ENCODE measurements at places on chromosomes 7 and 10.

DNA sequence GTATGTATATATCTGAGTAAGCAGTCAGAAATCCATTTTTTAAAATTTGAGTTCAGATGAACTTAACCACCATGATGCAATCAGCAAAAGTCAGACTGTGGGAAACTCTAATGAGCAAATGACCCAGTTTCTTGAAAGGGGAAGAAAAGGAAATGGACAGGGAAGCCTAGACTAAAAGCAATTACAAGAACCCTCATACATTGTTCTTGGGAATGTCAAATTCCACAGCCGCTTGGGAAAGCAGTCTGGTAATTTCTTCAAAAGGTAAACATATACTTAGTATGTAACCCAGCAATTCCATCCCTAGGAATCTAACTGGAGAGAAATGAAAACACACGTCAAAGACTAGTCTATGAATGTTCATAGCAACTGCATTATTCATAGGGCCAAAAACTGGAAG, 16.4 kb upstream of the FOXK1 start:
- DNase-seq, result no peak

DNA sequence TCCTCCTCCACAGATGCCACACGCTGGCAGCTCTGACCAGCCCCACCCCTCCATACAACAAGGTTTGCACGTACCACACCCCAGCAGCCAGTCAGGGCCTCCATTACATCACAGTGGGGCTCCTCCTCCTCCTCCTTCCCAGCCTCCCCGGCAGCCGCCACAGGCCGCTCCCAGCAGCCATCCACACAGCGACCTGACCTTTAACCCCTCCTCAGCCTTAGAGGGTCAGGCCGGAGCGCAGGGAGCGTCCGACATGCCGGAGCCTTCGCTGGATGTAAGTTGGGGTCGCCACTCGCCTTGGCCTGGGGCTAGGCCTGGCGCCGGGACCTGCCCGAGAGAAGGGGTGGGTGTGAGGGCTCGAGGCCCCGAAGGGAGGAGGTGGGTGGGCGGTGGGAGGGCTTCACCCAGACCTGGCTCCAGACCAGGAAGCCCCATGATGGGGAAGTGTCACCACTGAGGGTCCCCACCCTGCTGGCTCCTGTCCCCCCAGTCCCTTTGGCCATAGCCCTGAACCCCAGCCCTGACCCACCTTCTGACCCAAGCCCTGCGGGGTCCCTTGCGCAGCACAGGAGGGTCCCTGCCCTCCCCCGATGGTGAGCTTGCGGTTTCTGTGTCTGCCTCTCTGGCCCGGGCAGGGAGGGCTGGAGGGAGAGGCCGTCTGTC, 36.2 kb upstream of the PPIF start:
- no peak for DNase-seq

DNA sequence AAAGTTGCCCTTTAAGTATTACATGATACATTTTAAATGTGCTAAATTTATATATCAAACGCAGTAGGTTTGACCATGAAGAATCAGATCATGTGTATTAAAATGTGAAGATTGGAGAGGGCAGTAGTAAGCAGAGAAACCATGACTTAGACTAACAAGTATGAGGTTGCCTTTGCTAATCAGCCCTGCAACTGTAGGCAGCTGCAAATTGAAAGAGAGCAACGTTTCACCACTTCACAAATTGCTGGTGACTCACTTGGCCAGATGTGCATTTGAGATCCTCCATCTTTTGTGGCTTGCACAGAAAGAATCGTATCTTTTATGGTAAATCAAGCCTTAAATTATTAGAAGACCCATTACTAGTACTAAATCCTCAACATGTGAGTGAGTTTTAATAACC, 10.1 kb upstream of the SEMA3A start:
- DNase-seq, result no peak

GRCh38 chr7:127899411-127899810, 131.8 kb downstream of the LRRC4 start:
- no peak for DNase-seq

GRCh38 chr10:70905071-70906021, 17.0 kb upstream of the PCBD1 start:
- DNase-seq, result no peak

DNA sequence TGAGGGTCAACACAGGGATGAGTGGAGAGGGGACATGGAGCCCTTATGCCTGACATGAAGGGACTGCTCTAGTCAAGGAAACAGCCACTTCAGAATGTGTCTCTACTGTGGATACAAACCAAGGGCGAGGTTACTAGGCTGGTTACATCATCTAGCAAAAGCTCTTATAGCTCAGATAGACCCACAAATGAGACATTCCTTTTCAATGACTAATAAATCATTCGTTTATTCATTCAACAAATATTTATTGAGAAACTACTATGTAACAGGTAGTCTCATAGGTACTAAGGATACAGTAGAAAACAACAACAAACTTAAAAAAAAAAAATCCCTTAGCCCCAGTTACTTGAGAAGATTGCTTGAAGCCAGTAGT, 219.5 kb downstream of the KIAA1217 start:
- DNase-seq, result no peak

GRCh38 chr7:17844514-17845196, 95.6 kb downstream of the SNX13 start:
- no peak for DNase-seq

DNA sequence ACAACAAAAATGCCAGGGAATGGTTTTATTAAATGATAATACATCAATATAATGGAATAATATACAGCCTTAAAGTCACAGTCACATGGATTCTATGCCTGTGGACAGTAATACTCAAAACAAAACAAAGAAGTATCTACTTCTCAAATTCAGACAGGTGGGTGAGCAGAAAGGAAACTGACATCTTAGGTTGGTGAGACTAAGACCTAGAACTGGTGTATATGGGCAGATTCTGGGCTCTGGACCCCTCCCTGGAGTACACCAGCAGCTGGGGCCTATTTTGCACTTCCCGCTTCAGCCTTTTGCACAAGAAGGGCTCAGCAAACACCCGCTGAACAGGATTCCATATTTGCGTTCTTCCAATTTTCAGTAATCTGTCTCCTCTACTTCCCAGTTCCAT, 5.4 kb upstream of the FIS1 start:
- no peak for DNase-seq

- no peak for DNase-seq
These were observed 104.8 kb downstream of the AUTS2 start for GRCh38 chr7:69703099-69703498.

DNA sequence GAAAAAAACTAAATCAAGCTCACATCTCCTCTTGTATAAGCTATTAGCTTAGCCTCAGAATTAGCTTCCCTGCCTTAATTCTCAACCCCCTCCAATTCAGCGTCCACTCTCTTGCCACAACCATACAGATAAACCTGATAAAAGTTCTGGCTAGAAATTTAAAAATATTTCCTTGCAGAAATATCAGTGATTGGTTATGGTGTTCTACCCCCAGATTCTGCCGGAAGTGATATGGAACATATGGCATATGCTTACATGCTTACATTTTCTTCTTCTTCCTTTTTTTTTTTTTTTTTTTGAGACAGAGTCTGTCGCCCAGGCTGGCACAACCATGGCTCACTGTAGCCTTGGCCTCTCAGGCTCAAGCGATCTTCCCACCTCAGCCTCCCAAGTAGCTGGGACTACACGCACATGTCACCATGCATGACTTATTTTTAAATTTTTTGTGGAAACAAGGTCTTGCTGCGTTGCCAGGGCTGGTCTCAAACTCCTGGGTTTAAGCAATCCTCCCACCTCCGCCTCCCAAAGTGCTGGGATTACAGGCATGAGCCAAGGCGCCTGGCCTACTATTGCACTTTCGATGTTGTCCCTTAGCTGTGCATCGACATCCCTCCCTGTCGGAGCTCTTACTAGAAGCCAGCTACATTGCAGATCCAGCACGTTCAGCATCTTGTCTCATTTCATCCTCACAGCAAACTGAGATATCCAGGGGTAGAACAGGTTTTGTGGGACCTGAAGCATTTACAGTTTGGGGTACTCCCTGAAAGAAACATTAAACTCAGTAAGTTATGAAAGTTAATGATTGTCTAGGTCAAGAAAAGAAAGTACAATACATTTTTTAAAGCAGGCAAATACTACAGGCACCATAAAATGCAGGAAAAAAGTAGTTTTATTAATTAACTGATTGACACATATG, 205.6 kb upstream of the TCF7L2 start:
- no peak for DNase-seq

DNA sequence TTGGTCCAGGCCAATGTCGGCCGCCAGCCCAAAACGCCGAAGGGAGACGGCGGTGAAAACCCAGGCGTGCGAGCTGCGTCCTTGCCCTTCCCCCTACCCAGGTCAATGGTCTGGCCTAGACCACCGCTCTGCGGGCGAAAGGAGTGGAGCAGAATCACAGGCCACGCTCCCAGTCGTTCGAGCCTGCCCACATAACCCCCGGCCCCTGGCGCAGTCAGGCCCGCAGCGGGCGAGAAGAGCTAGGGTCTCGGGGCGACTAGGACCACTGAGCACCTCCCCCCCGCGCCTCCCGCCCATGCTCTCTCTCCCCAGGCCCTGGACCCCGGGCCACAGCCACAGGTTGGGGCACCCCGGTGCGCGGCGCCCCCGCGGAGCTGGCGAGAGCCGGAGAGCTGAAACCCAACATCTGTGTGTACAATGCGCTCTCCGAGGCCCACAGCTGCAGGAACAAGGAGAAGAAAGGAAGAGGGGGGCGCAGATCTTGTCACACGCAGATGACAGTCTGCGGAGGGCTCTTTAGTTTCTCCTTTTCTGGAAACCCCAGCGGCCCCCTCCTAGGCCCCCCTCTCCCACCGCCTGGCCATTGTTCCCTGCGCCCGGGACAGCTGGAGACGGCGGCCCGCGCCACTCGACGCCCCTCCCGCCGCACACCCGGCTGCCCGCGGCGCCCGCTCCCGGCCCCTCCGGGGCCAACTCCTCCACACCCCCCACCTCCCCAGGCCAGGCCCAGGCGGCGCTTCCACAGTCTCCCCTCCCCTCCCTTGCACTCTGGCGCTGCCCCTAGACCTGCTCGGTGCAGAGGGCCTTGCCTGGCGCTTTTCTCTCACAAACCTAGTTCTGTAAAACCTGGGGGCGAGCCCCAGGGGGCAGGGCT, 355.0 kb downstream of the DNAJB6 start:
- peak; percentile 8 for DNase-seq

DNA sequence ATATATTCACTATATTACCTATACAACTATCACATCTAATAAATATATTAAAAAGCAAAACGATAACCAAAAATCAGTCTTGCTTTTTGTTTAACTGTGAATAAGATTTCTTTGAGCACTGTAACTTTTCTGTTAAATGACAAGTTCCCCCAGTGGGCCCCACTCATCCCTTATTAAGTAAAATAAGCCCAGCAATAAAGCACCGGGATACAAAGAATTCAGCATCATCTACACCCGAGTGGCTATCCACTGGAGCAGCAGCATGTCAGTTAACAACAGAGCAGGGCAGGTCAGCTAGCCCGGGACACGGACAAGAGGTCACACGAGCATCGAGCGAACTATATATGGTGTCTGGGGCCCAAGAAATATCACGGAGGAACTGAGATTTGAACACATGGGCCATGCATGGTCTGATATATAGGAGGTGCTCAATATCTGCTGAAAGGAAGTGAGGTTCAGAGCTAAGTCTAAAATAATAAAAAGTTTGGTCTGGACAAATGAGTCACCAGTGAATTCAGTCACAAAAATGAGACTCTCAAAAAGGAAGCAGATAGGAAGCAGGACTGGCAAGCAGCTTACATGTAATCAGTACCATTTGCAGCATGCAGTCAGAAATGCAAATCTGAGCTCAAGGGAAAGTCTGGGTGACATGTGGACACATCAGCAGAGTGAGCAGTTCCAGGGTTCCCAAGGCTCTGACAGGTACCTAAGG, 4.1 kb downstream of the ERCC6 start:
- no peak for DNase-seq

DNA sequence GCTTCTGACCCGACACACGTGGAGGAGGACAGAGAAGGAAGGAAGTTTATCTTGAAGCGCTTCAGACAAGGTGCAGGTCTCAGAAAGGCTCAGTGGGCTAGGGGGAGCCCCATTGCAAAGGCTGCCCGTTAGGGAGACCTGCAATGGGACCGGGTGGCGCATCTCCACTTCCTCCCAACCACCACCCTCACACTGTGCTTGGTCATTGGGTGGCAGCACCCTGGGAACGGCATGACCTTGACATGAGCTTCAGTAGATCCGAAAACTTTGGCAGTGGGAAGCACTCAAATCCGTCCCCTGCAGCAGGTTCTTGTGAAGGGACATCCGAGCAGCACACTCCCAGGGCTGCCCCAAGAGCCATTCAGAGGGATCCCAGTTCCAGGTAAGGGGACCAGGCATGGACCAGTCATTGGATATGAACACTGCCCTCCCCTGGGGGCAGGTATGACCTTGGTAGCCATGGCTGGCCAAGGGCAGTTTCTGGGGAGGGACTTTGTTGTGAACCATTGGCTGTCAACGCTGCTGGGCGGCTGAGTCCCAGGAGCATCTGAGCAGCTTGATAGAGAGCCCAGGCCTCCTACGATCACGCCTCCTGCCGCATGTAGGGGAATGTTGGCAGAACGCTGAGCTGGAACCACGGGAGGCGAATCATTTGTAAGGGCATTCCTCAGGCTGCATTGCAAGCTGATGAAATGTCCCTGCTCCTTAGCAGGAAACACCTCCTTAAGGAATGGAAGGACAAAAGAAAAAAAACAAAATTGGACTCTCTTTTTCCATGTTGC, 31.7 kb downstream of the GALNTL5 start:
- DNase-seq, result no peak

DNA sequence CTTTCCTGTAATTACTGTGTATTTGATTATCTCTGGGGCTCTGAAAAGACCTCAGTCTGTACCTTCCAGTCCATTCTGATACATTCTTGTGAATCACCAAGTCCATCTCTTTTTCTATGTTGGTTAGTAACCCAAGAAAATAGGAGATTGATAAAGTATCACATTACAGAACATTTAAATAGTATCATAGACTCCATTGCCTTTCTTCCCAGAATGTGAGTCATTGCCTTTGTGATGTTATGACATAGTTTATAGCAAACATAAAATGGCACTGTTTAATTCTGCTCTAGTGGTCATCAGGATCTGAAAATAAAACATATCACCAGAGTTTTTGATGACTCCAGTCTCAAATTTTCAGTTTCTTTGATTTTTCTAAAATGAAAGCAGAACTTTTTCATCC, 78.4 kb downstream of the NRG3 start:
- DNase-seq, result no peak
